ENCODE measurements at places on chromosomes 5 and 9. TPM values are rescaled to one million over a fixed set of nuclear protein-coding genes. Genes with fewer than 3 reads are reported as not detected.

The GLRA1 gene
- total RNA-seq: not detected

The HACD4 gene
- total RNA-seq: 0.89 TPM

The ST8SIA4 gene
- 5.4 TPM for total RNA-seq

The ZNF879 gene
- total RNA-seq: 4.6 TPM

The DNAI1 gene
- total RNA-seq: not detected

The ENTREP1 gene
- total RNA-seq: 21.3 TPM

The TAF11L10 gene
- not detected for total RNA-seq

The TAS2R1 gene
- not detected for total RNA-seq

The FIBCD1 gene
- 0.40 TPM for total RNA-seq
